ENCODE measurements at places on chromosomes 13 and 19. TPM values are rescaled to one million over a fixed set of nuclear protein-coding genes. Genes with fewer than 3 reads are reported as not detected.

GRCh38 chr13:26606631-26607030, 49.1 kb downstream of the WASF3 start:
- no peak overlapping the region for H3K4me3 ChIP-seq
- peaks cover 10% of the 10 kb centered on the region for H3K4me1 ChIP-seq
- H3K36me3 ChIP-seq: no peaks in the 10 kb centered on the region
- H3K27ac ChIP-seq: no peak overlapping the region
- DNase-seq: no peak

DNA sequence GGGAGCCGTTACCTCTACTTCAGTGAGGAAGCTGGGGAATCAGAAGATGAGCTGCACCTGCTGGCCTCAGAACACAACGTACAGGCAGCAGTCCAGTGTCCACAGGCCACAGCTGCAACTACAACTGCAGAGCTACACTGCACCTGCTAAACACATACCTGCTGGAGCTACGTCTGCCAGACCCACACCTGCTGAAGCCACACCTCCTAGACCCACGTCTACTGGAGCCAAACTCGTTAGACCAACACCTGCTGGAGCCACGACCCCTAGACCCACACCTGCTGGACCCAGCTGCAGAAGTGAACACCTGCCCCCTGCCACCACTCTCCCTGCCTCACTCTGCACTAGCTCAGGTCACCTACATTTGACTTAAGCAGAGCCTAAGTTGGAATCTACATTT, 169.9 kb downstream of the USP12 start:
- H3K36me3 ChIP-seq: no peaks in the 10 kb centered on the region
- DNase-seq: no peak
- no peak overlapping the region for H3K4me3 ChIP-seq
- no peak overlapping the region for H3K27ac ChIP-seq
- H3K27me3 ChIP-seq: no peaks in the 10 kb centered on the region
- no peaks in the 10 kb centered on the region for H3K4me1 ChIP-seq

- no peak overlapping the region for H3K4me3 ChIP-seq
- H3K36me3 ChIP-seq: no peaks in the 10 kb centered on the region
- H3K4me1 ChIP-seq: no peaks in the 10 kb centered on the region
- H3K27ac ChIP-seq: no peak overlapping the region
- H3K27me3 ChIP-seq: no peaks in the 10 kb centered on the region
These were observed 47.7 kb upstream of the ATP12A start for GRCh38 chr13:24632382-24633121.

GRCh38 chr13:46541210-46541609, 11.8 kb upstream of the LRCH1 start:
- H3K36me3 ChIP-seq: no peaks in the 10 kb centered on the region
- H3K4me1 ChIP-seq: no peaks in the 10 kb centered on the region
- no peak overlapping the region for H3K4me3 ChIP-seq
- H3K27ac ChIP-seq: no peak overlapping the region
- no peaks in the 10 kb centered on the region for H3K27me3 ChIP-seq

- H3K4me1 ChIP-seq: peaks cover 8% of the 10 kb centered on the region
- no peak for DNase-seq
- H3K27me3 ChIP-seq: peaks cover 22% of the 10 kb centered on the region
- no peaks in the 10 kb centered on the region for H3K36me3 ChIP-seq
- H3K27ac ChIP-seq: no peak overlapping the region
- peak overlapping the region; percentile 59 for H3K4me3 ChIP-seq
These were observed 441 bp downstream of the GJB2 start for GRCh38 chr13:20192158-20192835.

DNAAF3 gene
- 4.4 TPM for polyA plus RNA-seq

GRCh38 chr19:16518483-16519229, 22.5 kb downstream of the C19orf44 start:
- H3K4me1 ChIP-seq: no peaks in the 10 kb centered on the region
- H3K4me3 ChIP-seq: no peak overlapping the region
- peaks cover 89% of the 10 kb centered on the region for H3K36me3 ChIP-seq
- no peaks in the 10 kb centered on the region for H3K27me3 ChIP-seq
- DNase-seq: no peak
- H3K27ac ChIP-seq: no peak overlapping the region

RDH8 gene
- not detected for polyA plus RNA-seq

DNA sequence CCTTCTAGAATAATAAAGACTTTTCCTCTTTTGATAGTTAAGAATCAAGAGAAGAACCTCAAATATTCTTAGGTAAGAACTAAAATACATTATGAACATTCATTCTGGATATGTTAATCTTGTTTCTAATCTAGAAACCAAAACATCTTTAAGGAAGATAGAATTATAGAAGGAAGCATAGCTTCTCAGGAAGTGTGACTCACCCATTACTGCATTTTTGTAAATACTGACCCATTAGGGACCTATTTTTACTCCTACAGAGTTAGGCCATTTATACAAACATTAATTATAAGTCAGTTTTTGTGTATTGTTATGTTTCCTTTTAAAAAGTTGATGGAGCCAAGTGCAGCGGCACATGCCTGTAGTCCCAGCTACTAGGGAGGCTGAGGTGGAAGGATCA, 147.1 kb downstream of the NUFIP1 start:
- H3K4me3 ChIP-seq: no peak overlapping the region
- H3K36me3 ChIP-seq: no peaks in the 10 kb centered on the region
- H3K27ac ChIP-seq: no peak overlapping the region
- no peak for DNase-seq
- peaks cover 8% of the 10 kb centered on the region for H3K4me1 ChIP-seq

DNA sequence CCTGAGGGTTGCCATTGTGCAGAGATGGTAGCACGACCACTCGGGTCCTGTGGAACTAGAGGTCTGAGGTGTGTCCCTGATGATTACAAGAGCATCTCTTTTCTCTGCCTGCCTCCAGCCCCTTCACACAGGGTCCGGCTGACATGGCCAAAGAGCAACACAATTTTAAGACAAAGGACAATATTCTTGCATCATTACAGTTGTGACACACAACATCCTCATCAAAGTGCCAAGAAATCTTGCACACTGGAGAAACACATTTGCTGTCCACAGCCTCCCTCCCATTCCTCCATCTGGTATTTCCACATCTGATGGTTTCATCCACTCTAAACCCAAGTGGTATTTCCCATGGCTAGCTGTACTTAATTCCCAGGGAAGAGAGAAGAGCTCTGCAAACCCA, 12.8 kb downstream of the COL4A1 start:
- H3K4me1 ChIP-seq: peaks cover 29% of the 10 kb centered on the region
- peak overlapping the region; percentile 31 for H3K27ac ChIP-seq

DNA sequence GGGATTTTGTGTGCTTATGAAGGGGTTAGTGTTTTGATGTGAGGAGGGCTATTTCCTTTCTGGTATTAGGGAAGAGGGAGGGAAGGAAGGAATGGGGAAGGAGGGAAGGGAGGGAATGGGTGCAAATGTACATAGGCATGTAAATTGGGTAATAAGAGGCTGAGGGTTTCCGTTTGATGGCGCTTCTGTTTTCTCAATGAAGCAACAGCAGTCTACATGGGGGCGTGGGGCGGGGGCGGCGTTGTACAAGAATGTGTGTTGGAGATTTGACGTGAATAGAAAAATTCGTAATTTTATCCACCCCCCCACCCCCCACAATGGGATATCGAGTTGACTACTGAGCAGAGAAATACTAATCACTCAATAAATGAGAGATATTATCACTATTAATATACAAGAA, 52.5 kb downstream of the PDS5B start:
- no peaks in the 10 kb centered on the region for H3K27me3 ChIP-seq
- H3K4me1 ChIP-seq: peaks cover 11% of the 10 kb centered on the region
- no peak for DNase-seq
- H3K27ac ChIP-seq: no peak overlapping the region

RPS15 gene
- 2,165 TPM for polyA plus RNA-seq

DNA sequence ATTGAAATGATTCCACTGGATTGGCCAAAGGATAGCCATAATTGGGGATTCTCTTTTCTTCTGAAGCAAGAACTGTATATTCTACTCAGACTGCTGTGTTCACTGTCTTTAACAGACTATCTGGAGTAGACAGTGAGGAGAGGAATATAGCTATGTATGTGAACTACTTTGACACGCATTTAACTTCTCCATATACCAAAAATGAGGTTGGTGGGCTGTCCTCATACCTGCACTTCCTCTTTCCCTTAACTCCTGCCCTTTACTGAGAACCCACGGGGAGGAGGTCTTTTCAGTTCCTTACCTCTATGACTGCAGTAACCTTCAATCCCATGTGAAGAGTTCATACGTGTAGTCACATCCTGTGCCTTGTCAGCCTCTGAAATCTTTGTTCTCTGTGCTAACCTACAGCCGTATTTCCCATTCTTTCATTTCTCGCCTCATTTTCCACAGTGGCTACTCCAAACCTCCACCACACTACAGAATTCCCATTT, 305.8 kb downstream of the MTUS2 start:
- no peaks in the 10 kb centered on the region for H3K27me3 ChIP-seq
- DNase-seq: no peak
- no peaks in the 10 kb centered on the region for H3K36me3 ChIP-seq
- no peak overlapping the region for H3K4me3 ChIP-seq
- H3K27ac ChIP-seq: no peak overlapping the region

DNA sequence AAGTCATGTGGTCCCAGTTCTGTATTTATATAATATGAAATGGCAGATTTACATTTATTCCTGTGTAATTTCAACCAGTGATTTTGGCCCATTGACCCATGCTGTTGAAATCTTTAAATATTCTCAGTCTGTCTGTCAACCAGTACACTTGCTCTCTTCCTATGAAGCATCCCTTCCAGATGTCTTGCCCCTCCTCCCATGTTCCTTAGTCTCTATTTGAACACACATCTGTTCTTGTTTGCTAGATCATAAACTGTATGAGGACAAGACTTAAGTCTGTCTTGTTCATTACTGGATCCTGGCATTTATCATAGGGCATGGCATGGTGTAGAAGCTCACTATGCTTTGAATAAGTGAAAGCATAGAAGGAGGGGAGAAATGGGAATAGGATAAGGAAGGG, 34.9 kb downstream of the STARD13 start:
- H3K36me3 ChIP-seq: no peaks in the 10 kb centered on the region
- H3K27ac ChIP-seq: peak overlapping the region; percentile 75
- no peaks in the 10 kb centered on the region for H3K27me3 ChIP-seq
- peaks cover 61% of the 10 kb centered on the region for H3K4me1 ChIP-seq

SLC25A41 gene
- 0.50 TPM for polyA plus RNA-seq

GRCh38 chr13:42047561-42048341, 697 bp upstream of the DGKH start:
- H3K4me3 ChIP-seq: peak overlapping the region; percentile 74
- no peaks in the 10 kb centered on the region for H3K36me3 ChIP-seq
- H3K4me1 ChIP-seq: peaks cover 24% of the 10 kb centered on the region
- peak; percentile 43 for DNase-seq
- no peaks in the 10 kb centered on the region for H3K27me3 ChIP-seq

NXNL1 gene
- 0.69 TPM for polyA plus RNA-seq

DNA sequence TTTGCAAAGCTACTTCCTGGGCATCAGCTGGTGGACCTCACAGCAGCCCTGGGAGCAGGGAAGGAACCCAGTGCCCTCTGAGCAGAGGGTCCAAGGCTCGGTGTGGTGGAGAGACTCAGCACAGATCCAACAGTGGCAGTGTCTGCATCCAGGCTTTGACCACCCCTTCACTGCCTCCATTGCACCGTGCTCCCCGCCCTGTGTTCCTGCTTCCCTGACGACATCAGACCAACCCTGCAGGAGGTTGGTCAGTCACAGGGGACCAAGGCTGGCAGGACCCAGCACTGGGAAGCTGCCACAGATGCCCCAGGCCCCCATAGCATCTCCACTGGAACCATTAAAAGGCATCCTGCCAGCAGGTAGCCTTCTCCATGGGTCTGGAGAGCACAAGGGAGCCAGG, 7.8 kb upstream of the VSTM2B start:
- no peak overlapping the region for H3K27ac ChIP-seq
- peaks cover 2% of the 10 kb centered on the region for H3K27me3 ChIP-seq
- DNase-seq: no peak
- H3K4me1 ChIP-seq: no peaks in the 10 kb centered on the region
- no peaks in the 10 kb centered on the region for H3K36me3 ChIP-seq

- no peaks in the 10 kb centered on the region for H3K4me1 ChIP-seq
- no peak for DNase-seq
- no peak overlapping the region for H3K4me3 ChIP-seq
- no peaks in the 10 kb centered on the region for H3K36me3 ChIP-seq
- no peak overlapping the region for H3K27ac ChIP-seq
These were observed 35.2 kb upstream of the MIR17HG start for GRCh38 chr13:91312324-91312723.

GRCh38 chr13:52162279-52163101, 3.1 kb upstream of the NEK3 start:
- H3K36me3 ChIP-seq: peaks cover 7% of the 10 kb centered on the region
- H3K27me3 ChIP-seq: no peaks in the 10 kb centered on the region
- no peak for DNase-seq
- peak overlapping the region; percentile 72 for H3K27ac ChIP-seq
- H3K4me1 ChIP-seq: peaks cover 25% of the 10 kb centered on the region
- no peak overlapping the region for H3K4me3 ChIP-seq

- no peaks in the 10 kb centered on the region for H3K36me3 ChIP-seq
- H3K4me1 ChIP-seq: peaks cover 15% of the 10 kb centered on the region
- DNase-seq: peak; percentile 83
- peak overlapping the region; percentile 85 for H3K27ac ChIP-seq
These were observed 915 bp downstream of the SHC2 start for GRCh38 chr19:459724-460511.

All from heart left ventricle (tissue), 16 donors.